ENCODE measurements at places on chromosomes 3 and 15.

GRCh38 chr15:67416891-67417290 is 104.0 kb upstream of the C15orf61 start:
- DNase-seq, result no peak

DNA sequence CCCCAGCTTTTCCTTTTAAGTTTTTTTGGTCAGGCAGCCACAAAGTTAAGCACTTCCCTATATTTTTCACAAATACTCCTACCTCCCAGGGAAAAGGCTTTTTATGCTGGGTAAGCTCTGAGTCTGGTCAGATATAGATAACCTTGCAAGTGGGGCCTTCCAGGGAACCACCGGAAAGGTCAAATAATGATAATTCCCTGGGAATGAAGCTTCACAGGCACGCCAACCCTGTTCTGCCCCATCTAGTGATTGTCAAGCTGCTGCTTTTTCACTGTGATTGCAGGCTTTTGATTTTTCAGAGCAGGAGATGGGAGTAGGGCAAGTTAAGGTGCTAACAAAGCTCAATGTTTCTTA is 121.0 kb downstream of the ZNF609 start:
- DNase-seq, result no peak

GRCh38 chr3:179528772-179529171 is 34.0 kb upstream of the ACTL6A start:
- no peak for DNase-seq

- no peak for DNase-seq
Observed at GRCh38 chr3:98099848-98100247, 12.9 kb downstream of the OR5AC2 start.

DNA sequence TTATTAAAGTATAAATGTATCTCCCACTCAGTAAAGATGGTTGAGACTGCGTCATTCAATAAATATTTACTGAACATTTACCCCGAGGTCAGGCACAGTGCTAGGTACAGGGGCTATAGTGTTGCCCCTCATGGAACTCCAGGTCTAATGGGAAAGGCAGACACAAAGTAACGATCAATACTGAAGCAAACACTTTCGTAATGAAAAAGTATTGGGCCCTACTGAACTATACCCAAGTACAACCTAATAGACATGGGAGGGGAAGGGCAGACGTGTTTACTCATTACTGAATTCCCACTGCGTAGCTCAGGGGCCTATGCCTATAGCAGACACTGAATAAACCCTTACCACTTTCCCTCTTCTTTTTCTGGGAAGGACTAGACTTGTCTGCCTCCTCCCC is 56.9 kb downstream of the KLHL6 start:
- no peak for DNase-seq

GRCh38 chr15:73375755-73376305 is 7.1 kb upstream of the HCN4 start:
- DNase-seq, result peak; percentile 43

GRCh38 chr3:3200632-3201212 is 21.2 kb upstream of the CRBN start:
- peak; percentile 87 for DNase-seq

GRCh38 chr15:74955796-74956647 is 550 bp downstream of the RPP25 start:
- peak; percentile 90 for DNase-seq

DNA sequence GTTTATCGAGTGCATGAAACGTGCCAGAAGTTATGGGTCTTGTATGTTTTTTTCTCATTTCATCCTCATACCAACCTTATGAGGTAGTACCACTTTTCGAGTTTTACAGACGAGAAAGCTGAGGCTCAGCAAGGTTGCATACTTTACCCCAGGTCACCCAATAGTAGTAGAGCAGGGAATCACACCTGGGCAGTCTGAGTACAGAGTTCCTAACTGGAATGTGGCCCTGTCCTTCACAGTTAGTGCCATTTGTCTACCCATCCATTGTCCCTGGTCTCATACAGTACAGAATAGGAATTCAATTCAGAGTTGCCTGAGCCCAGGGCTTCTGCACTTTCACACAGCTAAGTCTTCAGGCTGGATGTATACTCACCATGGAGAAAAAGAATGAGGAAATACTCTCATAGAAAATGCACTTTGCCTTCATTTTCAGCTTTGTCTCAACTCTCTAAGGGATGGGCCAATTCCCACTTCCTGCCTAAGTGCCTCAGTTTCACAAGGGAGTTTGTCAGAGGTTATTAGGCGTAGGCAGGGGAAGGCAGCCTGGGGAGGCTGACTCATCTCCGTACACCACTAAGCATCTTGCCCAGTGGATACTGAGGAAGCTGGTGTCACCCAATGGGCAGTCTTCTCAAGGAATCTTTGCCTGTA is 93.2 kb downstream of the TMEM212 start:
- peak; percentile 37 for DNase-seq

GRCh38 chr15:28960979-28961378 is 75.2 kb downstream of the APBA2 start:
- peak; percentile 56 for DNase-seq

GRCh38 chr3:188468662-188469061 is 314.7 kb downstream of the LPP start:
- DNase-seq, result no peak

DNA sequence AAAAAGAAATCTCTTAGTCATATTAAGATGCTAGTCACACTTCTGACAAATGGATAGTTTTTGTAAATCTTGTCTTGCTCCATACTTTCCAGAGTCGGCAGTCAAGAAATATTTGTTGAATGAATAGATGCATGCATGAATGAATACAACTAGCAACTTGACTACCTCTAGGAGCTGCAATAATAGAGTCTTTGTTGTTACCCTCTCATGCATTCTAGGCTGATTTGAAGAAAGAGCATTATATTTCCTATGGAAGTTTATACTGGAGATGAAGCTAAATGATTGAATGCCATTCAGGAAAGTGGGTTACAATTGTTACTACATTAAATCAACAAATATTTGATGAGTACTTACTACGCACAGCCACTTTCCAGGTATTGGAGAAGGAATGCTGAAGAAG is 18.1 kb upstream of the TRAT1 start:
- DNase-seq, result no peak

- no peak for DNase-seq
Observed at GRCh38 chr15:78038585-78039247, 38.8 kb downstream of the TBC1D2B start.

DNA sequence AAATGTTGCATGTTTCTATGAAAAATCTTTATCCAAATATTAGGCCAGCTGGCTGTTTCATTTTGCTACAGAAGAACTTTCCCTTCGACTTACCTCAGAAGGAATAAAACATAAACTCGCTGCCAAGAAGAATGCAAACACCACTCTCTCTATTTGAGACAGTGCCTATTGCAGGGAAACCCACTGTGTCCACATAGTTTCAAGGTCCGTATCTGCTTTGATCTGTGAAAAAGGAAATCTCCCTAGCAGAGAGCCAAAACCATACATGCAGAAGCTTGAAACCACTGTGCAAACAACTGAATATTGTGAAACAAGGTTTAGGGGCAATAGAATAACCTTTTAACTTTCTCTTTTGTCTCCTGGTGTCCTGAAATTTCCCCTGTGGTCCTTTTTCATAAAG is 35.0 kb upstream of the CAPN7 start:
- peak; percentile 22 for DNase-seq

- no peak for DNase-seq
Observed at GRCh38 chr15:57301307-57301706, 75.0 kb upstream of the CGNL1 start.

DNA sequence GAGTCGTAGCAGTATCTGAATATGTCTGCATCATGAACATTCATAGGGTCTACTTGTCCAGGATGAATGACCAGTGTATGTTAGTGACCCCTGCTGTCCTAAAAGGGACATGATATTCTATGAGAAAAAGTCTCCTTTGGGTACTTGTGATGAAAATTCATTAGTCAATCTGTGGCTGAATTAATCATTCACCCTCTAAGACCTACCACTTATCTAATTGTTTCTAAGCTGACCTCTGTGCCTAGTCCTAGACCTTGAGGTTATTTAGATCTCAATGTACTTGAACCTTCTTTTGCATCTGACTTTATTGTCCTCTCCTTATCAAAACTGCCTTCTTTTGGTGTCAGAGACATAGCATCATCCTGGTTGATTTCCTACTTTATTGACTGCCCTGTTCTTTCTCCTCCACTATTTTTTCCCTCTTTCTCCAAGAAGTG is 799.3 kb downstream of the DIPK2A start:
- DNase-seq, result peak; percentile 43

GRCh38 chr3:20344400-20344959 is 158.5 kb upstream of the SGO1 start:
- no peak for DNase-seq

GRCh38 chr3:150319900-150320299 is 88.2 kb upstream of the TSC22D2 start:
- DNase-seq, result peak; percentile 81

GRCh38 chr15:70801109-70801508 is 37.8 kb upstream of the UACA start:
- DNase-seq, result no peak

DNA sequence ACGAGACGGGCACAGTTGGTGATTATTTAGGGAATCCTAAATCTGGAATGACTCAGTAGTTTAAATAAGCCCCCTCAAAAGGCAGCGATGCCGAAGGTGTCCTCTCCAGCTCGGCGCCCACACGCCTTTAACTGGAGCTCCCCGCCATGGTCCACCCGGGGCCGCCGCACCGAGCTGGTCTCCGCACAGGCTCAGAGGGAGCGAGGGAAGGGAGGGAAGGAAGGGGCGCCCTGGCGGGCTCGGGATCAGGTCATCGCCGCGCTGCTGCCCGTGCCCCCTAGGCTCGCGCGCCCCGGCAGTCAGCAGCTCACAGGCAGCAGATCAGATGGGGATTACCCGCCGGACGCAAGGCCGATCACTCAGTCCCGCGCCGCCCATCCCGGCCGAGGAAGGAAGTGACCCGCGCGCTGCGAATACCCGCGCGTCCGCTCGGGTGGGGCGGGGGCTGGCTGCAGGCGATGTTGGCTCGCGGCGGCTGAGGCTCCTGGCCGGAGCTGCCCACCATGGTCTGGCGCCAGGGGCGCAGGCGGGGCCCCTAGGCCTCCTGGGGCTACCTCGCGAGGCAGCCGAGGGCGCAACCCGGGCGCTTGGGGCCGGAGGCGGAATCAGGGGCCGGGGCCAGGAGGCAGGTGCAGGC is 318.0 kb downstream of the FGF12 start:
- DNase-seq, result peak; percentile 47

- DNase-seq, result peak; percentile 52
Observed at GRCh38 chr15:40906991-40907802, 12.9 kb downstream of the VPS18 start.

DNA sequence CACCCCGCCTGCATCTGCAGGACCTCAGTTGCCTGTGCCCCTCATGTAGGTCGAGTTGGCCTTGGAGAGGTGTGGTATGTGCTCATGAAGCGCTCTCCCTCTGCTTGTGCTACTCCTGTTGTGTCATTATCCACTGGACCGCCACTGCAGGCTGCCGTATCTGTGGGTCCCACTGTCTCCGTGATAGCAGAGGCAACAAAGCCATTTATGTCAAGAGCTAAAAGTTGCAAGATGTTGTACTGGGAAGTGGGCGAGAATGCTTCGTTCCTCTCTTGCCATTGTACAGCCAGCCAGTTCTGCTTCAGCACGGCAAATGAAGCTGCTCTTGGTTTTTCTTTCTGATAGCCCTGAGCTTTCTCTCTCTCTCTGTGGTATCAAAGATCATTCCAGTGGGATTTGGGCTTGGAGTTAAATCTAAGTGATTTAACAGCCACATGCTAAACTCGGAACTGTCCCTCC is 89.0 kb downstream of the TMEM212 start:
- no peak for DNase-seq

GRCh38 chr15:69509131-69509530 is 56.5 kb downstream of the RPLP1 start:
- no peak for DNase-seq

GRCh38 chr15:65954289-65954741 is 85.0 kb downstream of the RAB11A start:
- no peak for DNase-seq

GRCh38 chr3:71543371-71544016 is 40.0 kb downstream of the FOXP1 start:
- DNase-seq, result no peak

GRCh38 chr3:110419601-110420000 is 652.0 kb upstream of the NECTIN3 start:
- DNase-seq, result no peak

GRCh38 chr3:148073721-148074456 is 623.8 kb upstream of the AGTR1 start:
- DNase-seq, result no peak

DNA sequence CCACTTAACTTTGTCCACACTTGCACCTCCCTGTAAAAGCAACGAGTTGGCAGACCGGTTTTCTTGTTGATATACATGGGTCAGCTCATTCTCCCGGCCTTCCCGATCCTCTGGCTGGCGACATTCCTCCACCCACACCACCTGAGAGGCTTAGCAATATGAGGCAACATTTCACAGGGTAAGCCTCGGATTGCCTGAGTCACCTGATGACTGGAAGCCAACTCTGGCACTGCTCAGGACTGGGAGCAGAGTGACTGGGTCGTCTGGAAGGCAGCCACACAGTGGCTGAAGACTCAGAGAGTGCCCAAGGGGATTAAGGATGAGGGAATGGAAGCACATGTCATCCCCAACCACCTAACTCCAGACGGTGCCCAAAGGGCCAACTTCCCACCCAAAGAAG is 9.8 kb downstream of the HOMER2 start:
- DNase-seq, result peak; percentile 28

- DNase-seq, result no peak
Observed at GRCh38 chr3:119145128-119145499, 851 bp upstream of the TEX55 start.

- DNase-seq, result peak; percentile 23
Observed at GRCh38 chr3:169575381-169575780, 88.1 kb downstream of the MECOM start.

DNA sequence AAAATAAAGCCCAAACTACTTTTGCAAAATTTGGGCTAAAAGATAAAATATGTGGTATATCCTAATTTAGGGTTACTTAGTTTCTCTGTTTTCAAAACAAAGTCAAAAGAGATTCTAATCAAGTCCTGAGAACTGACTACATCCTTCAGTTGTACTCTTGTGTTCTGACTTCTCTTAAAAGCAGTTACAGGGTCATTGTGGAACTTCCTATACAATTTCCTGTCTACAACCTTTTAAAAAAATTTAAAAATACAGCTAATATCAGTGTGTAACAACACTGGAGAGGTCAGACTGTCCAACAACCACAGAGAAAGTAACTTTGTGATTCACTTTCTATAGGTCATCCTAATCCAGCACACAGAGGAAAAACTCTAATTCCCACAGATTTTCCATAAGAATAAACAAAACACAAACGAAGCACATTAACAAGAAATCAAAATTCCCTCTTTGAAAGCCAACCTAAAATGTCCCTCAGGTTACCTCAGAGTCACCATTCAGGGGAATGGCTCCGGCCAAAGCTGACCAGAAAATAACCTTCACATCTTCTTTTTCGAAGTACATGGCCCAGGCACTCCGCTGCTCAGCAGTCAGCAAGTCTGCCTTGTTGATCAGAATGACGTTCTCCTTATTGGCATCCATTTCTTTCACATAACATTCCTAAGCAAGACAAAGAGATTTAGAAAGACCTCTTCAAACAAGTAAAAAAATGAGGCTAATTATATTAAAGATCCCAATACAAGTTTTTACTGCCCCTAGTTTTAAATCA is 13.3 kb downstream of the LSG1 start:
- DNase-seq, result no peak

GRCh38 chr15:45094358-45094730 is 19.6 kb downstream of the DUOX2 start:
- DNase-seq, result peak; percentile 56

GRCh38 chr3:8416965-8417364 is 84.7 kb upstream of the LMCD1 start:
- peak; percentile 31 for DNase-seq

Data from hepatocyte (in vitro differentiated cells).